Breast epithelium (tissue), 4 donors: ENCODE measurements at places on chromosomes 13 and 19. TPM values are rescaled to one million over a fixed set of nuclear protein-coding genes. Genes with fewer than 3 reads are reported as not detected.
A peak's percentile ranks its signal among the peaks of the same experiment; 100 is the strongest.

The CLDND2 gene
- total RNA-seq: not detected

The C19orf33 gene
- 19.3 TPM for total RNA-seq

The BST2 gene
- 127 TPM for total RNA-seq

The WDR87 gene
- total RNA-seq: not detected

DNA sequence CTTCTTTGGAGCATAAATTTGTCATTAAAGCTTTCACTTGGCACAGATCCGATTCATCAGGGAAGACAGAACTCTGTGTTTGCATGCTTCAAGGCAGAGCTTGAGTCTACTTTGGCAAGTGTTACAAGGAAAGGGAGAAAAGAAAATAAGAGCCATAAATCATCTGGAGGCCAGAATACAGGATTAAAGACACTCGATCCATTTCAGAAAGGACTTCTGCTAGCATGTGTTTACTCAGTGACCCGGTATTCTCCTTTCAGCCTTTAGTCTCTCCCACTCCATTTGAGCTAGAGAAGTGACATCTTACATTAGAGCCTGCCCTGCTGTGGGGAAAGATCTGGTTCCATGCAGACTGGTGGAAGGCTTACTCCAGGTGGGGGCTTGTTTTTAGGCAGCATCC is 306.4 kb downstream of the KLF5 start:
- DNase-seq: no peak

GRCh38 chr19:2551172-2551863 is 75.4 kb downstream of the GADD45B start:
- no peak for DNase-seq

DNA sequence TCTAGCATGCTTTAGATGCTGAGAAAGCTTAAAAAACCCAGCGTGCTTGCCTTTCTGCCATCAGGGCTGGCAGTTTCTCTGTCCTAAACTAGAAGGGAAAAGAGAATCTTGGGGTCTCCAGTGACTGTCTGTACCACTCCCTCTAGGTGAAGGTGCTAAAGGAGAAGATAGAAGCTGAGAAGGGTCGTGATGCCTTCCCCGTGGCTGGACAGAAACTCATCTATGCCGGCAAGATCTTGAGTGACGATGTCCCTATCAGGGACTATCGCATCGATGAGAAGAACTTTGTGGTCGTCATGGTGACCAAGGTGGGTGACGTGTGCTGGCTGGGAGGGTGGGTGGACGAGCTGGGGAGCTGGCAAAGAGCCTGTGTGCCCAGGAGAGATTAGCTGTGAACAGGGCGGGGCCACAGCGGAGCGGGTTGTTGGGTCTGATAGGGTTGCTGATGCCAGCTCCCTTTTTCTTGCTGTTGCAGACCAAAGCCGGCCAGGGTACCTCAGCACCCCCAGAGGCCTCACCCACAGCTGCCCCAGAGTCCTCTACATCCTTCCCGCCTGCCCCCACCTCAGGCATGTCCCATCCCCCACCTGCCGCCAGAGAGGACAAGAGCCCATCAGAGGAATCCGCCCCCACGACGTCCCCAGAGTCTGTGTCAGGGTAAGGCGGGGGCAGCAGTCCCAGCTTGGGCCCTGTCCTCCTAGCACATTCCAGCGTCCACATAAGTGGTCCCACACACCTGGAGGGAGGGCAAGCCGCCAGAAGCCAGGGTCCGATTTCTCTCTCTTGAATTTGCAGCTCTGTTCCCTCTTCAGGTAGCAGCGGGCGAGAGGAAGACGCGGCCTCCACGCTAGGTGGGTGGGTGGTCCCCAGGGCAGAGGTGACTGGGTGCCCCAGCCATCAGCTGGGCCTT is 2.3 kb downstream of the RAD23A start:
- DNase-seq: no peak

GRCh38 chr13:112056739-112057438 is 10.1 kb upstream of the SOX1 start:
- DNase-seq: no peak

- DNase-seq: no peak
Observed at GRCh38 chr13:71610876-71611275, 256.1 kb downstream of the DACH1 start.

GRCh38 chr13:30880856-30881155 is 25.3 kb upstream of the MEDAG start:
- no peak for DNase-seq

DNA sequence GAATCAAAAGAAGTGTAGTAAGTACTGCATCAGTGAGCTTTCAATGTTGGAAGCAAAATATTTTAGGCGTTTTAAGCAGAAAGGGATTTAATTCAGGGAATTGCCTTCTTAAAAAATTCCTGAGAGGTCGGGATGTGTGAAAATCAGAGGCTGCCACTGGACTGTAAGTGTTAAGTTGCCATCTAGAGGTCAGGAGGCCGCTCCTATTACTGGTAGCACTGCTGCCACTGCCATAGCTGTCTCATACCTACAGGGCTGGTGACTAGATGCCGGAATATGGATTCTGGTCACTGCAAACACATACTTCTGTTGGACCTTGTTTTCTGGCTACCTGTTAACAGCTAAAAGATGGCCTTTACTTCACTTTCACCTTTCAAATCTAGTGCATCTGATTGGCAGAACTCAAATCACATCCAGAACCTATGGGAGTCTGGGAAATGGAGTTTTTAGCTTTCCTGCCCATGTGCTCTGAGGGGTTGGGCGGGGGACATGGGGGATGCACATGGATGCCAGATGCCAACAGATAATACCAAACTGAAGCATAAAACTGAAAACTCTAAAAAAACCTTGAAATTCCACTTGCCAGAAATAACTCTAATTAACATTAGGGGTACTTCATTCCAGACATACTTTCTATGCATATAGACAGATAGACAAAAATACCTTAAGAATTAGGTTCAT is 29.8 kb downstream of the DGKH start:
- no peak for DNase-seq

- no peak for DNase-seq
Observed at GRCh38 chr13:91123456-91124127, 223.9 kb upstream of the MIR17HG start.

- DNase-seq: no peak
Observed at GRCh38 chr13:59774491-59774971, 389.2 kb downstream of the DIAPH3 start.

- DNase-seq: no peak
Observed at GRCh38 chr19:41456342-41456918, 13.5 kb downstream of the ERICH4 start.

DNA sequence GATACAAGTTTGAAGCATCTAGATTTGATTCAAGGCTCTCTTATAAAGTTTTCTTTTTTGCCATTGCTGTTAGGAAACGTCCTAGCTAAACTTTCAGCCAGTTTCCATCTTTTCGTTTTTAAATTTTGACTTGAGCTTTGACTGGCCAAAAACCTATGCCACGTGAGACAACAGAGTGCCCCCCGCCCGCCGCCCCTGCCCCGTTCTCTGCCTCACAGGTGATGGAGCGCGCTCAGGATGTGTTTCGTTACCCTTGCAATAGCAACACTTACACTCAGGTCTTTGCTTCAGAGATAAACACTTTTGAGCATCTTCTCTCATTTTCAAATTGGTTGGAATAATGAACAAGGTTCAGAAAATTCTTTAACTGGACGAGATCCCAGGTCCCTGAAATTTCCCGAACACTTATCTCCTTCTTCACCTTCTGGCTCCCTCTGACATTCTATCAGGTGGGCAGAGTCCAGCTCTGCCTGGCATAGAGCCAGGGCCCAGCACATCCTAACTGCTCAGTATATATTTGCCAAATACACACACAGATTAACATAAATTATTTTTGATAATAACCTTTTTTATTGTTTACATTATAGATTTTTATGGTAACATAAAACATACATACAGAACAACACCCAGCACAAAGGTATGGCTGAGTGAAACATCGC is 301.1 kb downstream of the IRS2 start:
- DNase-seq: no peak

DNA sequence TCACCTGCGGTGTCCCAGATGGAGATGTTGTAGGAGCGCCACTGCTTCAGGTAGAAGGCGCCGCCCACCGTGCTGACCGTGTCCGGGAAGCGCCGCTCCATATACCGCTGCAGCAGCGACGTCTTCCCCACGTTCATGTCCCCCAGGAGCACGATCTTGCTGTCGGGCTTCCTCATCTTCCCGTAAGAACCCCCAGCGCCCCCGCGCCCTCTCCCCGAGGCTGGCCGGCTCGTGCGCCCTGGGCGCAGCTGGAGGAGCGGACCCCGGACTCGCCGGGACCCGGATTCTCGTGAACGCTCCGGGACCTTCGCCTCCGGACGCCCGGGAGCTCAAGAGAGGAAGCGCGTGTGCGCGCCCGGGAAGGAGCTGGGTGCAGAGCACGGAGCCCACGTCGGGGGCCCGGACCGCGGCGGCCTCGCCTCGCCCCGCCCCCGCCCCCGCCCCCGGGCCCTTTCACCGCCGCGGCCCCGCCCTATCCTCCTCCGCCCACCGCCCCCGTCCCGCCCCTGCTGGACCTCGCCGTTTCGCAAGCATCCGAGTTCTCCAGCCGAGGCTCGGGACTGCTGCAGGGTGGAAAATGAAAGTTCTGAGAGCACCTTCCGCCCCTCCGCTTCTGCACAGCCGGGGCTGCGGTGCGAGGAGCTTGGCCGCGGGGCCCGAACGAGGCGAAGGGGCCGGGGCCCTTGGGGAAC is at the start of gene RAB20:
Gene RAB20, minus strand, starts transcription at position 379 of the 692 bp plus-strand sequence. Its CDS starts 203 bp downstream, at position 176.
- peak; percentile 84 for DNase-seq

DNA sequence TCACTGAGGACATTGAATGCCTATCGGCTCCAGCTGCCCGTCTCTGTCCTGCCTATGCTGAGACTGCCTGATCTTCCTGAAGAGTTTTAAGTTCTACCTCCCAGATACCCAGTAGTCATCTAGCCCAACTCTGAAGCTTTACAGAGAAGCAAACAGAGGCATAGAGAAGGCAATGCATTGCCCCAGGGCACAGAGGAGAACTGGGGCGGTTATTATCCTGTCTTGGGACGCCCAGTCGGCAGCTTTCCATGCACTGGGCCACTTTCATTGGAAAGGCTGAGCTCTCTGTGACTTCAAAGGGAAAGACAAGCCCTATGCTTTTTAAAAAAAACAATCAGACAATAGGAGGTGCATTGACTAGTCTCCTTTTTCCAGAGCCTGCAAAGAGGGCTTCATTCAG is 71.6 kb downstream of the HSPH1 start:
- no peak for DNase-seq

DNA sequence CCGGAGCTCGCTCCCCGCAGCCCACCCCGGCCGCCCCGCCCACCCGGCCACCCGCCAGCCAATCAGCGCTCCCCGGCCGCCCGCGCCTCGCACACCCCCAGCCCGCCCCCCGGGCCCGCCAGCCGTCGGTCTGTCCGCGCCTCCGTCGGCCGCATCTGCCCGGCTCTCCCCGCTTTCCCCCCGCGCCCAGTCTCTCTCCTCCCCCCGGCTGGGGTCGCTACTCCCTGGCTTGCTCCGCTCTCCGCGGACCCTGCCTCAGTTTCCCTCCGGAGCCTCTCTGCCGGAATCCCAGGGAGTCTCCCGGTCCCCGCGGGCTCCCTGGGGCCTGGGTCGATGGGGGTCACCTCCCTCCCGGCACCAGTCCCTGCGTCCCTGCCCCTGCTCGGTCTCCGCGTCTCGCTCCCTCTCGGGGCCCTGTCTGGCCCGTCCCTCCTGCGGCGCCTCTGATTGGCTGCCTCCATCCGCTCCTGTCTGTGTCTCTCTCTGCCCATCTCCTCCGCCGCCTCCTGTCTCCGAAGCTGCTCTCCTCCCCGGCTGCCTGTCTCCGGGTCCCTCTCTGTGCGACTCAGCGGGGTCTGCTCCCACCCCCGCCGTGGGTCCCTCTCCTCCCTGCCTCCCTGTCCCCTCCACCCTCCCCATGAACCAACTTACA is 484 bp downstream of the IL11 start:
- DNase-seq: no peak

- DNase-seq: no peak
Observed at GRCh38 chr19:4660181-4660791, 9.9 kb downstream of the MYDGF start.

DNA sequence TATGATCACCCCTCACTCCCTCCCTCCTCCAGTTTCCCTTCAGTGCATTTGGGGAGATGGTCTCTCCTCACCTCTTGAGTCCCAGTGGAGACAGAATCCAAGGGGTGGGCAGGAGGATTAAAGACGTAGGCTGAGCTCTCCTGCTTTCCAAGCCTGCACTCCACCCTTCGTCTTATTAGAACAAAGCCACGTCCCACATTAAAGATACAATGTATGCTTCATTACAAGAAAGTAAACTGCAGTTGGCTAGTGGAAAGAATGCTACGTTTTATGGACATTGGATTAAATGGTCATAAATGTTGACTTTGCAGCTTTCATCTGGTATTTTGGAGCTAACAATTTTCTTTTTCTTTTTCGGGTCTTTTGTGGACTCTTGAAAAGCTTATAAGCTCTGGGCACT is 1.5 kb upstream of the KLK11 start:
- no peak for DNase-seq

DNA sequence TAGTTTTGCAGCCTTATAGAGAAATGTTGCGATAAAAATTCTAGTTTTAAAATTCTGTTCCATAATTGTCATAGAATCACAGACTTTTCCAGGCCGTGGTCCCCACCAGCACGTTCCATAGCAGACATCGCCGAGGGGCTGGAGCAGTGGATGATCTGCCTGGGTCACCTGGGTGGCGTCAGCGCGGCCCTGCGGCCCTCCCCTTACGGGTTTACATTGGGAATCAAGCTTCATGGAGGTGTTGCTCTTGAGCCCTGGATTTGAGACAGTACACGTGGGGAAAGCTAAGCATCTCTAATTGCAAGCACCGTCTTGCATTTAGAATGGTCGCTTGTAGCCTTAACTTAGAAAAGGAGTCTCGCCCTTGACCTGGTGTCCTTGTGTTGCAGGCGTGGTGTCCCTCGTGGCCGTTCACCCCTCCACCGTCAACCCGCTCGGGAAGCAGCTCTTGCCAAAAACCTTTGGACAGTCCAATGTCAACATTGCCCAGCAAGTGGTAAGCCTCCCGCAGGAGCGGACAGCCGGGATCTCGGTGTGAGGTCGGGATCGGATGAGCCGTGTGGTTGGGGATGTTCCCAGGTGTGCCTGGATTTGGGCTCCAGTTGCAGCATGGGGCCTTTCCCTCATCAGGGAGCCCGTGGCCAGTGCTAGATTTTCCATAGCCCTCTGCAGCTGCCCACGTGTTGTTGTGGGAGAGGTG is 35.1 kb downstream of the ATP4B start:
- DNase-seq: no peak

DNA sequence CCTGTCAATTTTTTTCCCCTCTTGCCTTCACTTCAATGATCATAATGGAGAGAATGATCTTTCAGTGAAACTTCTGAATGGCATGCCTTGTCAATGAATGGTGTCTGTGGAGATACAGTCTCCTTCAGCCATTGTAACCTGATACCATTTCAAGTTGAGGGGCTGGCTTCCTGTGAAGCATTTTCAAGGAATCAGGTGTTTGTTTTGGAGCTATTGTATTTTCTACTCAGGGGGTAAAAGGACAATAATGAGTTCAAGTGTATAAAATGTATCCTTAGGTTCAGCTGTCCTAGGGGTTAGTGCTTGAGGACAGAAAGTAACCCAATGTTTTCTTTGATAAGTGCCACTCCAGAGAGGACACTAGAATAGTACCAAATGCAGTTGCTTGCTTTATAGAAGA is 23.8 kb upstream of the CBY2 start:
- DNase-seq: no peak

GRCh38 chr13:77828799-77829198 is 89.8 kb downstream of the EDNRB start:
- no peak for DNase-seq
